Islet precursor cell (in vitro differentiated cells): ENCODE measurements at places on chromosomes 7 and 10.

DNA sequence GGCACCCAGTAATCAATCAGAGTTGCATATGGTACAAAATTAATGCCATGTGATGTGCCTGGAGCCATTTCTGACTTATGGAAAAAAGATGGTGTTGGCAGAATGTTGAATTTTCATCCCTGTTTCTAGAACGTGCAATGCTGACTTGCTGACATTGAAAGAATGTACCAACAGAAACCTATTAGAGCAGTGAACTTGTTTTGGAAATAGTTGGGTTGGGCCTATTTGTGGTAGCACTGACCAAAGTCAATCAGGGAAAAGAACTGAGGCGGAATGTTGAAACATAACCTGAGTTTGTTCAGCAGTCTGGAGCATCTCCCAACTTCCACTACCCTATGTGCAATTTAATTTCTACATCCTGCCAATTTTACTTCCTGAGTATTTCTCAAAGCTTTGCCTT lies 11.7 kb upstream of the KIAA1217 start:
- DNase-seq = no peak

GRCh38 chr10:26215935-26216584 lies 514 bp upstream of the GAD2 start:
- peak; percentile 87 for DNase-seq

DNA sequence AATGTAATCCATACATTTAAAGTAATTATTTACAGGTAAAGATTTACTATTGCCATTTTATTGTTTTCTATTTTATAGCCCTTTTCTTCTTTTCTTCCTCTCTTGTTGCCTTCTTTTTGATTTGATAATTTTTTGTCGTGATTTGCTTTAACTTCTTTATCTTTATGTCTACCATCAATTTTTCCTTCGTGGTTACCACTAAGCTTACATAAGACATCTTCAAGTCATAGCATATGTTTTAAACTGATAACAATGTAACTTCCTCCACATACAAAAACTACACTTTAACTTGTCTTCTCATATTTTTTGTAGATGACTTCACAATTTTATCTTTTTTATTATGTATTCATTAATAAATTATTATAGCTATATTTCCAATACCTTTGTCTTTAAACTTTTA lies 316.6 kb downstream of the PLXDC2 start:
- no peak for DNase-seq

DNA sequence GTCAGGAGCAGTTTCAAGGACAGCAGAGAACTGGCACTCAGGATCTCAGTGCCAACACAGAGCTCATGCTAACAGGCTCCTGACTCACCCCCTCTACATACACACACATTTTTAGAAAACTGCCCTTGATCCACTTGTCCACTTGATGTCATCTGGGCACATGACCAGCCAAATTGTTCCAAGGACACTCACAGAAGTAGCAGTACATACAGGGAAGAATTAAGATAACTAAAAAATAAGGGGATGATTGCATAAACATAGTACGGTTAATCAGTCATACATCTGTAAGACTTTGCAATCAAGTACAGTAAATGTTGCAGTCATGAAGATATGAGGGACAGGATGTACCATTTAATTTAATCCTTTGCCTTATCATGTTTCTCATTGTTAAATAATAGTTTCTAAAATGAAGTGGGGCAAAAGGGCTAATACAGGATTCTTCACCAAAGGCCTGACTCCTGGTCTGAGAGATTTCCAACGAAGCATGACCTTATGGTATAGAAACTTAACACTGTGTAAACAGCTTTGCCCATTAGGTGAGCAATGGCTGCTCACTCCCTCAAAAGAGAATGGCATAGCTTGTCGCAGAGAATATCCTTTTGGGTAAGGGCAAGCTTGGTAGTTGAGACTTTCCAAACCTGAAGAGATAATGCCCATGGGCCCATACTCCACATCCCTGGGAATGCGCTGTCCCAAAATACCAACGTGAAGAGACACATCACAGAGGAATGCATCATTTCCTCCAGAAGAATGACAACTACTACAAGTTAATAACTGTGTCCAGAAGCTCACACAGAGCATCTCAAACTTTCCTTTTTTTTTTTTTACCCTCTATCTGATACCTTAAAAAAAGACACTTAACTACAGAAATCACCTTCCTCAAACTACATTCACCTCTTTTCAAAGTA lies 94.1 kb downstream of the ARMH3 start:
- no peak for DNase-seq

GRCh38 chr10:130053561-130053960 lies 57.1 kb downstream of the C10orf143 start:
- no peak for DNase-seq

DNA sequence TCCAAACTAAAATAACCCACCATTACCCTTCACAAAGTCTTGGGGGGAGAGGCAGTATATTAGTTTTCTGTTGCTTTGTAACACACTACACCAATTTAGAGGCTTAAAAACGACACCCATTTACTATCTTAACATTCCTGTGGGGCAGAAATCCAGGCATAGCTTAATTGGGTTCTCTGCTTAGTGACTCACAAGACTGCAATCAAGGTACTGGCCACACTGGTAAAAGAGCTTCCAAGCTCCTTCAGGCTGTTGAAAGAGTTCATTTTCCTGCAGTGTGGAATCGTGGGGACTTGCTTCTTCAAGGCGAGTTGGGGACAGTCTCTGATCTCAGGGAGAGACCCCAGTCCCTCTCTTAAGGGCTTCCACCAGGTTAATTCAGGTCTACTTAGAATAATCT lies 139.1 kb downstream of the XPNPEP1 start:
- peak; percentile 75 for DNase-seq

GRCh38 chr10:6068422-6068821 lies 6.3 kb upstream of the IL2RA start:
- DNase-seq = no peak

GRCh38 chr10:47042780-47043750 lies 131.8 kb downstream of the PTPN20 start:
- DNase-seq = no peak

DNA sequence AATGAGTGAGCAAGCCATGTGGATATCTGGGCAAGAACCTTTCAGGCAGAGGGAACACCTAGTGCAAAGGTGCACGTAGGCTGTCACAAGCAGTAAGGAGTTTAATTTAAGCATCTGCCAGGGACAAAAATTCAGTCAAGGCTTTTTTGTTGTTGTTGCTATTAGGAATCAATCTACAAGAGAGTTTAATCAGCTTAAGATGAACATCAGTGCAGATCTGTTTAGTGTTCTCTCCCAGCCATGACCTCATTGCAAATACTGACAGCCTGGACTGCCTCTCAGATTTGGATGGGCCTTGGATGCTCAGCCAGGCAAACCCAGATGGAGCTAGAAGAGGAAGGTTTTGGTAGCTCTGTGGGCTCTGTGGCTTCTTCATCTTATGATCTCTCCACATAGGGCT lies 3.3 kb upstream of the GLCCI1 start:
- no peak for DNase-seq

GRCh38 chr7:937856-938484 lies 16.5 kb downstream of the ADAP1 start:
- no peak for DNase-seq

GRCh38 chr7:127629268-127629854 lies 11.4 kb upstream of the PAX4 start:
- DNase-seq = peak; percentile 93

GRCh38 chr7:98930921-98931320 lies 52.6 kb downstream of the TRRAP start:
- DNase-seq = no peak

DNA sequence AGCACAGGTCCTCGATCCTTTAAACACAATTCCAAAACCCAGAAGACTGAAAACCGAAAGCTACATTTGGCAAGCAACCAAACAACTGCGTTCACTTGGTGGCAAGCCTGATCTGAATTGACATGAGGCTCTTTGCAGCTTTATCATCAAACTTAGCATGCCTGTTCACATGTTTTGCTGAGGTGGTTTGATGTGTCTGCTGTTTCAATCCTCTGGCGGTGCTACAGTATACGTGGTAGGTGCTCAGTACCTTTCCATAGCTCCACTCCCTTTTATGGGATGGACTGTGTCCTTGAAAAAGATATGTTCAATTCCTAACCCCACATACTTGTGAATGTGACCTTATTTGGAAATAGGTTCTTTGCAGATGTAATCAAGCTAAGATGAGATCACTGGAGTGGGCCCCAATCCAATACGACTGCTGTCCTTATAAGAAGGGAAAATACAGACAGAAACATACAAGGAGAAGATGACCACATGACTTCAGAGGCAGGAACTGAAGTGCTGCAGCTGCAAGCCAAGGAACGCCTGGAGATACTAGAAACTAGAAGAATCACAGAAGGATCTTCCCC lies 33.4 kb downstream of the CCDC6 start:
- no peak for DNase-seq

- no peak for DNase-seq
Measured at GRCh38 chr7:121107923-121108498, 119.5 kb downstream of the CPED1 start.

- no peak for DNase-seq
Measured at GRCh38 chr10:124481717-124482116, 20.1 kb downstream of the LHPP start.

DNA sequence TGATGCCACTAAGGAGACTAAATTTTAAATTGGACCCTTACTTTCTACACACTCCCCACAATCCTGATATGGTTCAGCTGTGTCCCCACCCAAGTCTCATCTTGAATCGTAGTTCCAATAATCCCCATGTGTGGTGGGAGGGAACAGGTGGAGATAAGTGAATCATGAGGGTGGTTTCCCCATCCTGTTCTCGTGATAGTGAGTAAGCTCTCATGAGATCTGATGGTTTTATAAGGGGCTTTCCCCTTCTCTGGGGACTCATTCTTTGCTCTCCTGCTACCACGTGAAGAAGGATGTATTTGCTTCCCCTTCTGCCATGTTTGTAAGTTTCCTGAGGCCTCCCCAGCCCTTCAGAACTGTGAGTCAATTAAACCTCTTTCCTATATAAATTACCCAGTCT lies 18.4 kb upstream of the BET1 start:
- no peak for DNase-seq

GRCh38 chr10:23293145-23293724 lies 51.4 kb downstream of the C10orf67 start:
- peak; percentile 64 for DNase-seq

- no peak for DNase-seq
Measured at GRCh38 chr7:108014747-108015682, 12.1 kb upstream of the LAMB1 start.

GRCh38 chr10:77494327-77494726 lies 143.3 kb downstream of the KCNMA1 start:
- DNase-seq = no peak

- no peak for DNase-seq
Measured at GRCh38 chr10:94288361-94289101, 74.2 kb downstream of the NOC3L start.

GRCh38 chr10:74612195-74612594 lies 214.2 kb upstream of the KAT6B start:
- DNase-seq = no peak

- peak; percentile 83 for DNase-seq
Measured at GRCh38 chr10:8487346-8487745, 432.9 kb downstream of the GATA3 start.

- no peak for DNase-seq
Measured at GRCh38 chr10:77251297-77252013, 386.2 kb downstream of the KCNMA1 start.

DNA sequence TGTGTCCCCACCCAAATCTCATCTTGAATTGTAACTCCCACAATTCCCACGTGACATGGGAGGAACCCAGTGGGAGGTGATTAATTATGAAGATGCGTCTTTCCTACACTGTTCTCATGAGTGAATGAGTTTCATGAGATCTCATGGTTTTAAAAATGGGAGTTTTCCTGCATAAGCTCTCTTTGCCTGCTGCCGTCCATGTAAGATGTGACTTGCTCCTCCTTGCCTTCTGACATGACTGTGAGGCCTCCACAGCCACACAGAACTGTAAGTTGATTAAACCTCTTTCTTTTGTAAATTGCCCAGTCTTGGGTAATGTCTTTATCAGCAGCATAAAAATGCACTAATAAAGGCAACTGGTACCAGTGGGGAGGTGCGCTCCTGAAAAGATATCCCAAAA lies 67.7 kb upstream of the DRGX start:
- no peak for DNase-seq

DNA sequence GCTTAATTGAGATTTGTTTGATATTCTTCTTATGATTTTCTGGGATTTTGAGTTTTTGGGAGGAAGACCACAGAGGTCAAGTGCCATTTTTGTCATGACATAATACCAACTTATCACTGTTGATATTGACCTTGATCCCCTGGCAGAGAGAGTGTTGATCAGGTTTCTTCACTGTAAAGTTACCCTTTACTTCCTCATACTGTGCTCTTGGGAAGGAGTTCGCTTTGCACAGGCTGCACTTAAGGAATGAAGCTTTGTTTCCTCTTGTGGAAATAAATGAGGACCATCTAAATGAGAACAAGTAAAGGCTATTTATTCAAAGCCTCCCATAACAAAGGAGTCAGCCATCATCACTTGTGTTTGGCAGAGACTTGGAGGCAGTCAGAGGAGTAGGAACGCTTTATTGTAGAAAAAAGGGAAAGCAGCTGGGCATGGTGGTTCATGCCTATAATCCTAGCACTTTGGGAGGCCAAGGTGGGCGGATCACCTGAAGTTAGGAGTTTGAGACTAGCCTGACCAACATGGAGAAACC lies 16.1 kb downstream of the ST7 start:
- DNase-seq = no peak

DNA sequence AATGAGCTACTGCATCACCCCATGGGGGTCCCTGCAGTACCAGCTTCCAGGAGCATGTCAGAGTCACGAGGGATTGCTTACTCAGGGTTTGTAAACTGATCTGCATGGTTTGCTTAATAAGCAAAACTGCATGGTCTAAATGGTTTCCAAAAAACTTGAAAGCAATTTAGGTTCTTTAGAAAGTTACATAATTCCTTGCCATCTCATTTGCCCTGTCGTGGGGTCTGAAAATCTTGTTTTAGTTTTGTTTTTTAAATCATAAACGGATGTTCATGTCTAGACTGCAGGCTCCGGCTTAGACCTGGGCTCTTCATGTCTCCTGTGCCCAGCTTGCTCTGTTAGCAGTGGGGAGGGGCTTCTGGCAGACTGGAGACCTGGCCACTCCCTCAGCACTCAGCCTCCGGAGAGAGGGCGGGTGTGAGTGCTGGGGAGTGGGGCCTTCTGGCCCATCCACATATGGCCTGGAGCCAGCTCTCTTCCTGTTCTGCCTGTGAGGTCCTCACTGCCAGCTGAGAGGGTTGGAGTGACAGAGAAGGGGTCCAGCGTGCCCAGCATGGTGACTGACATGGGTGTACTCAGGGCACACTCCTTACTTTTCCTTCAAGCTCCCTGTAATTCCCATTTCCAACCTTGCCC lies 17.5 kb downstream of the PRF1 start:
- DNase-seq = peak; percentile 94

DNA sequence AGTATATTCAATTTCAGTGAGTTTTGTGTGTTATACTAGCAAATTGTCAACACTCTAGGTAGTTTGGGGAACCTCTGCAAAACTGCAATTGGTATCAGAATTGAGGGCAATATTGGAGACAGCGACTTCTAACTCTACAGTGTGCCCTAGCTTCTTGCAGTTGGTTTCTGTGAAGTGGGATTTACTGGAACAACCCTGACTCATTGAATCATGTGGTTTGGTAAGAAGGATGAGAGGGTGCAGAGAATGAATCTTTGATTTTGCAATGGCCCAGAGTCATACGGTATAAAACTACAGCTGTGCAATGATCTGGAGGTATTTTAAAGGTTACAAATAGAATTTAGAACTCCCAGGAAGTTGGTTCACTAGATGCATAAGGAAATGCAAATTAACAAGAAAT lies 129.1 kb upstream of the PPP1R3A start:
- no peak for DNase-seq
